NCI-H1092 treated with DMSO at 0.1 percent for 48 hours (cell line): ENCODE measurements at places on chromosomes 1 and 21.
A peak's percentile ranks its signal among the peaks of the same experiment; 100 is the strongest.

DNA sequence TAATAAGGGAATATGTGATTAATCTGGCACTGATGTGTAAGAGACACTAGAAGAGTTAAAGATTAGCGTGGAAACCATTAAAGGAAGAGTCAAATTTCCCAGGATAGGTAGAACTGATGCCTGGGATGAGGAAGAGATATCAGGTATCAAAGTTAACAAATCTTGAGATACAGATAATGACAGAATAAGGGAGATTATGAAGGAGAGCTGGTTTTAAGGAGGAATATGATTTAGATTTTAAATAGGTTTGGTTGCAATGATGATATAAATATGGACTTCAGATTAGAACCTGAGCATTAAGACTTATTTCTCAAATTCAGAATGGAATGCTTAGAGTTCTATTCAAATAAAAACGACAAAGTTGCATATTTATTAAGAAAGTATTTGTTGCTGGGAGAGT lies 26.2 kb downstream of the MAGI3 start:
- DNase-seq = peak; percentile 31

DNA sequence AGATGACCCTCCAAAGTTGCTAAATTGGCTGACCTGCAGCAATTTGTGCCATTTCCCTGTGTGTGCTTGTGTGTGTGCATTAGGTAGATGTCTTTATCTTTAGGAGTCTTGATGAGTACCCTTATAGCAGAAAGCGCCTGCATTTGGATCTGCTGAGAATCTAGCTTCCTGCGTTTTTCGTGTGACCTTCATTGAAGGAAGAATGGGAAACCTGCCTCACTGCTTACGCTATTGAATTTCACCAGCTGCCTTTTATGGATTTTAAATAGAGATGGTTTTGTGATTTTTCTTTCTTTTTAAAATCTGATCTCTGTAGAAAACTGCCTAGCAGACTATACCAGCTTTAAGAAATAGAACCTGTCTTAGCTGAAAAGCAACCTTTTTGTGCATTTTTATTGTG lies 124.5 kb downstream of the CACHD1 start:
- no peak for DNase-seq

GRCh38 chr1:111976842-111977241 lies 12.6 kb downstream of the KCND3 start:
- DNase-seq = peak; percentile 52

DNA sequence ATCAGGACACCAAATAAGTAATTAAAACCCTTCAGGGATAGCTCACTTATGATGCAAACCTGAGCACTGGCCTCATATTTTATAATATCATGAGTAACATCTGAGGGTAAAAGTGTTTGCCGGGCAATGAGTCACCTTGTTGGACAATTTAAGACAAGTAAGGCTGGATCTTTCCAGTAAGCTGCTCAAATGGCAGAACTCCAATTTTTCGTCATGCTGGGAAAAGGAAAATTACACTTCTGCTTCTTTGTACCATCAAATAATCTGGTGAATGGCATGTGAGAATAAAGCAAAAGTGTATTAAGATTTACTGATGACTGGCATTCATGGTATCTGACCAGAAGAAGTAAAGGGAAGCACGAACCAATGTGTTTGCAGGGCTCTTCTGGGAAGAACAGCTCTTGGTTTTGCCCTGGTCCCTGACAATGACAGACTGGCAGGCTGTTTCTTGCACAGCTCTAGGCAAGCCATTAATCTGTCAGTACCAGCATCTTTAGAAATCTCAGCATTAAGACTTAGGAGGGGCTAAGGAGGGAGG lies 392.2 kb downstream of the VAV3 start:
- DNase-seq = peak; percentile 26

DNA sequence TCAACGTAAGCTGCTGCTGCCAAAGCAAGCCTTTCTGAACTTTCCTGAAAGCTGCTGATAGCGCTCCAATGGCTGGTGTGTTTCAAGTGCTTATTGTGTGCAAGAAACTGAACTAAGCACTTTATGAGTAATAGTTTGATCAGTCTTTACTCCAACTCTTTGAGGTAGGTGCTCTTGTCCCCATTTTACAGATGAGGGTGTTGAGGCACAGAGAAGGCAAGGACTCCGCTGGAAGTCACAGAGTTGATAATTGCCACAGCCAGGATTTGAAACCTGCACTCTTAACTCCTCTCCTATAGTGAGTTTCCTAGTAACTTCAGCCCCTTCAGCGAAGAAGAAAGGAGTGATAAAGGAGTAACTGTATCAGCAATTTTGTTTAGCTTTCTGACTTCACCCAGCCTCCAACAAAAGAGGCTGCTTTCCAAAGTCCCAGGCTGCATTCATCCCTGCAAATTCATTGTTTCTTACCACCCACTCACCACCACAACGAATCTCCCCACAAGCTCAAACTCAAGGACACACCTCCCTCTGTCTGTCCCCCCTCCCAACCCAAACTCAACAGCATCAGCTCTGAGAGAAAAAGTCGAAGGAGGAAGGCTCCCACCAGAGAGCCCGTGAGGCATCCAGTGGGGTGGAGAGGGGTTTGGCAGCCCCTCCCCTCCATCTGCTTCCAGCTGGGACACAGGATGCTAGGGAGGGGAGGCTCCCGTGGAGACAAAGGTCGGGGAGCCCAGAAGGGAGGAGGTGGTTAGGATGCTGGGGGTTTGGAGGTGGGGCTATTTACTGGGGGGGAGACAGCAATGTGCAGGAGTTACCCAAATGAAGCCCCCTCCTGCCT lies 139.6 kb downstream of the NAV1 start:
- DNase-seq = peak; percentile 46

GRCh38 chr1:12153181-12153785 lies 13.5 kb upstream of the TNFRSF1B start:
- DNase-seq = no peak

- peak; percentile 52 for DNase-seq
These were observed 1030.9 kb downstream of the AMY1C start for GRCh38 chr1:104780470-104781078.

GRCh38 chr1:226541631-226542622 lies 6.6 kb upstream of the STUM start:
- peak; percentile 62 for DNase-seq

DNA sequence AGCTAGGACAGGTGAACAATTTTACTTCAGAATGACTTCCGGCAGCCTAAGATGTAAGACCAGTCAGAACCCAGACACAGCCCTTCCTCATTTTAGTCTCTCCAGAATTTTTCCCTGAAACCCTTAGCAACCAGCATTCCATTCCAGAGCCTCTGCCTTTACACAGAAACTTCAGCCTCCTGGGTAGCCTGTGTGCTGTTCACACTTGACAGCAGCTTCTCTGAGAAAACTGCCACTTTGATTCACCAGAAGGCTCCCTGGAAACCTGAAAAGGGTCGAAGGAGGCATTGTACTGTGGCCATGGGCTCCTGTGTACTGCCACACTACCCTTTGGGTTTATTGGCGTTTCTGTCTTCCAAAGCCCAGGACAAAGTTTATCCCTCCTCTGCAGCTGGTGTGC lies 17.4 kb downstream of the HYI start:
- DNase-seq = no peak

DNA sequence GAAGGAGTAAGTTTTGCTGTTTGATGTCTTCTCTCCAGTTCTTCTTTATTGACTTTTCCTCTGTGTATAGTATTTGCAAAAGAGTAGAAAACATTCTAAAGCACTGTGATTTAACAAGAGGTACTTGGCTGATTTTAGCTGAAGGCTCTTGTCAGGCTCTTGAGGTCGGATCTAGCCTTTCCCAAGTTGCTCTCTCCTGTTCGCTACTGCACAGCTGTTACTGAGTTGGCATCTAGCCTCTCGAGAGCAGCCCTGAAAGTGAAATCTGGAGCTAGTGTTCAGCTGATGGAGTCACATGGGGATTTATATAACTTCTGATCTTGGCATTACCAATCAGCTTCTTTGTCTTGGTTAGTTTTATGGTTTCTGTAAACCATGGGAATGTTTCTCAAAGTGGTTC lies 193.1 kb downstream of the RYR2 start:
- no peak for DNase-seq

DNA sequence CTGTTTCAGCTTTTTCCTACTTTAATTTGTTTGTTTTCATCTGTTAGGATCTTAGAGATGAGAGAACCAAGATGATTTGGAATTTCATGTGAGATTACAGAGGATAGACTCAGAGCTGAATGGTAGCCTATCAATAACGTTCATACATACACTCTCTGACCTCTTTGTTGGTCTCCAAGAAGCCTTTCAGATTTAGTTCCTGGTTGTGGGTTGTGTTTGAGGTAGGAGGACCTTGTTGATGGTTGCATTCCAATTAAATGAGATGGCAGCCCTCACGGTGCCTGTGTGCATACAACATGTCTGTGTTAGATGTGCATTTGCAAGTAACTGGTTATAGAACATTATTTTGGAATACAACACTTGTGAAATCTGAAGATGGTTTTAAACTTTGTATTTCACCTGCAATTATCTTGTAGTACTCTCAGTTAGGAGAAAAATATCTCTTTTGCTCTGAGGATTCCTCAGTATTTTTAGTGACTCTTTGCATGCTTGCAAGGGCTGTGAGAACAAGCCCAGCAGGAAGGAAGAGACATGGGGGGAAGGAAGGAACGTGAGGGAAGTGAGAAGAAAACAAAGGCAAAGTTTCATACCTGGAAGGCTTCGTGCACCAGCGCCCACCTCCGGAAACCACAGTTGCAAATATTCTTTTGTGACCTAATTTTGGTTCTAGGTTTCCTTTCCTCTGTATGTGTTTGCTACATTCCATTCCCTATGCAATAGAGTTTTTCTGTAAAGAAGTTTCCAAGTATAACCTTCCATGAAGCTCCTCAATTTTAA lies 291.8 kb downstream of the DISC1 start:
- no peak for DNase-seq

DNA sequence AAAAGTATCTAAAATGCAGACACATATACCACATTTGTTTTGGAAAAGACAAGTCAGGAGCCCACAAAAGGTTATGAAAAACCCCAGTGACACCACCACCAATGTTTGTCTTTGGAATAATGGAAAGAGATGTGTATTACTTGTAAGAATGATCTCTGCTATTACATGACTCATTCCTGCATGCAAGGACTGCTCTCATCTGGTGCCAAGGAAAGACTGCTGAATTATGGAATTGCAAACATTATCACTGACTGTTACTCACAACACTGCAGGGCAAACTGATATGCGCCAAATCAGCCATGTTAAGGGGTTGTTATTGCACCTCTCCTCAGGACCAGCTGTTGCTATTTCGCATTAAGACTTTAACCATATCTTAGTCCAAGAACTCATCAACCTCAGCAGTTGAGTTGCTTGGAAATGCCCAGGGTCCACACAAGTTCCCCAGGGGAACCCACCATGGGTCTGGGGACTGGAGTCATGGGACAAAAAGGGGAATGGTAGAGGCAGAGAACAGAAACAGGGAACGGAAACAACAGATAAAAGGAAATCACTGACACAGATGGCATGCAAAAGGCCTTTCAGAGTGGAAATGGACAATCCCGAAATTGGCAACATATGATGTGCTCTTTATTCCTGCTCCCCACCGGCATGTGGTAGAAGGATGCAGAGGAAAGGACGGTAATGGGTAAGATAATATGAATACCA lies 34.4 kb downstream of the CAPZB start:
- no peak for DNase-seq

GRCh38 chr1:208162903-208163302 lies 81.3 kb downstream of the PLXNA2 start:
- no peak for DNase-seq
